ENCODE measurements at places on chromosomes 7 and 10. TPM values are rescaled to one million over a fixed set of nuclear protein-coding genes. Genes with fewer than 3 reads are reported as not detected.

The GRM3 gene
- total RNA-seq = not detected

DNA sequence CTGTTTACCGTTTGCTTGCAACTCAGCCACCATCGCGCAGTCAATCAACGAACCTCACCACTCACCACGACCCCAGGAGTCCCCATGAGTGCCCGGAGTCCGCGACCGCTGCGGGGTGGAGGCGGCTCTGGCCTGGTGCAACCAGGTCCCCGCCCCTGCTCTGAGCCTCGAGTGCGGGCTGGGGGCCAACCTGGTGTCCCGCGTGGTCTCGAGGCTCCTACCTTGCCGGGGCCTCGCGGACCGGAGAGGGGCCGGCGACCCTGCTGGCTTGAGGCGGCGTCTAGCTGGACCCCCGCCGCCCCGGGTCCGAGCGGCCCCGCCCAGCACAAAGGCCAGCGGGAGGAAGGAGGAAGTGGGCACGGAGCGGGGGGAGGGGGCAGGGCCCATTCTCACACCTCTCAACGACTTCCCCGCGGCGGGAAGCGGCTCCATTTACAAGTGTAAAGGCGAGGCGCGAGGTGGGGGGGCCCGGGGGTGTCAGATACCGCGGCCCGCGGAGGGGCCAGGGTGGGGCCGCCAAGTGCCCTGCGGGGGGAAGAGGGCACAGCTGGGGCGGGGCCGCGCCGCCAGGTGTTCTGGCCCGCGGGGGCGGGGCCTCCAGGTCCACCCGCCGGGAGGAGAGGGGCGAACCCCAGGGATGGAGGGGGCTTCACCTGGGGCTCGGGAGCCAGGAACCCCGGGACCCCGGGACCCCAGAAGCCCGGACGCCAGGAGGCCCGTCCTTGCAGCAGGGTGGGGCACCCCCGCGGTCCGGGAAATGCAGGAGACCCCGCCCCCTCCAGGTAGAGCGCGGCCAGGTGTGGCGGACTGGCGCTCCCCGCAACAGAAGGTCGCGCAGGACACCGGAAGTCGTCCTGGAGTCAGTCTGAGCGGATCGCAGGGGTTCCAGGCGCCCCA is 8.6 kb downstream of the CTBP2 start:
- DNase-seq = no peak
- H3K4me3 ChIP-seq = peak overlapping the region; percentile 45
- peak overlapping the region; percentile 23 for H3K27ac ChIP-seq
- no peaks in the 10 kb centered on the region for H3K27me3 ChIP-seq
- H3K36me3 ChIP-seq = no peaks in the 10 kb centered on the region
- peaks cover 66% of the 10 kb centered on the region for H3K4me1 ChIP-seq

DNA sequence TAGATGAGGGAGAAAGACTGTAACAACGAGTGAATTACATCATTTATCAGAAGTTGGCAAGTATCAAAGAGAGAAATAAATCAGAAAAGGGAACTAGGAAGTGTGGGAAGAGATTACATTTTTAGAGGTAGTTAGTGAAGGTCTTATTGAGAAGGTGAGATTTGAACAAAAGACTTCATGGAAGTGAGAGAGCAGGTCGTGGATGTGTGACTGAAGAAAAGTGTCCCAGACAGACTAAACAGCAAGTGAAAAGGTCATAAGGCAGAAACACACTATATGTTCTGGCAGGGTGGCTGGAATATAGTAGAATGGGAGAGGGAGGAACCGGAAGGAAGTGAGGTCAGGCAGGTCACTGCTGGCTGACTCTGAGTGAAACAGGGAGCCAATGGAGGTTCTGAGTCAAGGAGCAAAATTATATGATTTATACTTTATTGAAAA is 35.7 kb upstream of the RHOBTB1 start:
- H3K36me3 ChIP-seq = no peaks in the 10 kb centered on the region
- H3K4me1 ChIP-seq = peaks cover 12% of the 10 kb centered on the region
- no peak overlapping the region for H3K27ac ChIP-seq
- no peak overlapping the region for H3K4me3 ChIP-seq

- no peak for DNase-seq
- no peak overlapping the region for H3K4me3 ChIP-seq
- no peak overlapping the region for H3K27ac ChIP-seq
- no peaks in the 10 kb centered on the region for H3K27me3 ChIP-seq
- H3K4me1 ChIP-seq = peaks cover 22% of the 10 kb centered on the region
Measured at GRCh38 chr7:32618987-32619386, 123.7 kb downstream of the AVL9 start.

The GPR85 gene
- not detected for total RNA-seq

GRCh38 chr7:132430041-132430855 is 146.0 kb downstream of the PLXNA4 start:
- no peaks in the 10 kb centered on the region for H3K36me3 ChIP-seq
- no peak overlapping the region for H3K4me3 ChIP-seq
- no peak for DNase-seq
- no peak overlapping the region for H3K27ac ChIP-seq
- peaks cover 5% of the 10 kb centered on the region for H3K4me1 ChIP-seq
- H3K27me3 ChIP-seq = peaks cover 55% of the 10 kb centered on the region

GRCh38 chr10:105837951-105838350 is 1196.9 kb downstream of the SORCS3 start:
- no peaks in the 10 kb centered on the region for H3K36me3 ChIP-seq
- no peak overlapping the region for H3K4me3 ChIP-seq
- H3K27ac ChIP-seq = no peak overlapping the region
- H3K27me3 ChIP-seq = no peaks in the 10 kb centered on the region
- DNase-seq = no peak
- no peaks in the 10 kb centered on the region for H3K4me1 ChIP-seq

The SYT15B gene
- total RNA-seq = 0.37 TPM

GRCh38 chr10:58341947-58342346 is 7.1 kb downstream of the UBE2D1 start:
- no peaks in the 10 kb centered on the region for H3K36me3 ChIP-seq
- H3K27ac ChIP-seq = no peak overlapping the region
- no peaks in the 10 kb centered on the region for H3K4me1 ChIP-seq

DNA sequence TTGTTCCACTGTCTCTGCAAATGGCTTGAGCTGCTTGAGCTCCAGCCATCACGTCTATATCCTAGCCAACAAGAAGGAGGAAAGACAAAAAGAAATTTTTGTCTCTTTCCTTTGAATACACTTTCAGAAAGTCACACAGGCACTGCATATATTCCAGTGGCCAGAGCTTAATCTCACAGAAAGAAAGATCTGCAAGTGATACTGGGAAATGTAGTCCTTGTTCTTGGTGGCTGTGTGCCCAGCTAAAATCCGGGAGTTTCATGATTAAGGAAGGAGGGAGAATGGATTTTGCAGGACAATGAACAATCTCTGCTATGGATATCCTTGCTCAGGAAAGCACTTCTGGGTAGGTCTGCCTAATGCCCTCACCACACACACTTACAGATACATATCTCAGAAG is 19.5 kb upstream of the DLG5 start:
- no peak for DNase-seq
- no peaks in the 10 kb centered on the region for H3K27me3 ChIP-seq

The CALY gene
- total RNA-seq = 0.47 TPM

DNA sequence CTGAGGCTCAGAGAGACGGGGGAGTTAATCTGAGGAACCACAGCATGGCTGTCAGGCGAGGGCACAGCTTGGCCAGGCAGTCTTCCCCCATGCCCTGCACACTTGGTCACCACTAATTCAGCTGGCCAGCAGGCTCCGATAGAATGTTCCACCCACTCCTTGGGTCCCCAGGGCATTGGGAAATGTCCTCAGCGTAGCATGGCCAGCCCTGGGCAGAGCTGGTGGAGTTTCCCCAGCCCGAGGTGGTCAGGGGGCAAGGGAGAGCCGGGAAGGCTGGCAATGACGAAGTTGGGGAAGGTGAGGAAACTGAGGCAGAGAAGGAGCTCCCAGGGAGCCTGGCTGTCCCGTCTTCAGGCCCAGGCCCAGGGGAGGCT is 12.1 kb upstream of the GRIFIN start:
- no peak overlapping the region for H3K4me3 ChIP-seq
- H3K27me3 ChIP-seq = no peaks in the 10 kb centered on the region
- no peak for DNase-seq
- H3K27ac ChIP-seq = no peak overlapping the region

- H3K27me3 ChIP-seq = peaks cover 35% of the 10 kb centered on the region
- H3K4me1 ChIP-seq = no peaks in the 10 kb centered on the region
- no peak within 1 kb of the TSS for H3K4me3 ChIP-seq
- no peak within 1 kb of the TSS for H3K27ac ChIP-seq
- no peak for DNase-seq
Measured at GRCh38 chr7:104328296-104328969, at the start of gene LHFPL3. Gene LHFPL3, plus strand, starts transcription at chr7:104328603.

GRCh38 chr10:50892467-50892866 is 7.0 kb upstream of the A1CF start:
- DNase-seq = no peak
- no peak overlapping the region for H3K4me3 ChIP-seq
- no peaks in the 10 kb centered on the region for H3K27me3 ChIP-seq
- no peak overlapping the region for H3K27ac ChIP-seq
- no peaks in the 10 kb centered on the region for H3K4me1 ChIP-seq
- no peaks in the 10 kb centered on the region for H3K36me3 ChIP-seq

DNA sequence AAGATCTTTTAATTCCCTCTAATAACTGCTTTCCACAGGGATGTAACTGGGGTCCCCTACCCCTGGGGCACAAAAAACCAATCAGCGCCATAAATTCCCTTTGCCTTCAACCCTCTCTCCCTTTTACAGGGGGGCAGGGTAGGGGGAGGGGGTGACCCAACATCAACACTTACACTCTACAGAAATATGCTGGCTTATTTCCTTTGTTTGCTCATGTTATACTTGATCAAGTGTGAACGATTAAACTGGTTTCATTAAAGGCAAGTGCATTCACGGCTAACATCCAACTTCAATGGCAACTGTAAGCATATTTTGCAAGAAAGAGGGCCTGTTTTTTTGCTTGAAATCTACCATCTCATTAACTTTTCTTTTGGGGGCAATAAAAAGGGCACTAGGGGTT is 2.9 kb downstream of the CTBP2 start:
- no peak for DNase-seq
- H3K4me3 ChIP-seq = peak overlapping the region; percentile 61
- peaks cover 75% of the 10 kb centered on the region for H3K4me1 ChIP-seq
- no peaks in the 10 kb centered on the region for H3K36me3 ChIP-seq

DNA sequence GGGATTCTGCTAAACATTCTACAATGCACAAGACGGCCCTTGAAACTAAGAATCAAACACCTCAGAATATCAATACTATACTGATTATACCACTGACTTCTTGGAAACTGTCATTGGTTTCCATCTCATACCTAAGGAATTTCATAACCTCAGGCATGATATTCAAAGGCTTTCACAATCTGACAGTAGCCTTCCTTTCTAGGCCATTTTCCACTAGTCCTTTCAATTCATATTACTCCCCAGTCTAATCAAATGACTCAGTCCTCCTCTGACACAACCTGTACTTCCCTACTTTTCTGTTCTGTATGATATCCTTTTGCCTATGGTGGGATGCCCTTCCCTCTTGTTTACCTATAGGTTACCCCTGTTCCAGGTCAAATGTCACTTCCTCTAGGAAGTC is 48.3 kb downstream of the CSTF2T start:
- no peaks in the 10 kb centered on the region for H3K36me3 ChIP-seq
- no peak overlapping the region for H3K4me3 ChIP-seq
- no peak overlapping the region for H3K27ac ChIP-seq
- DNase-seq = no peak
- H3K4me1 ChIP-seq = no peaks in the 10 kb centered on the region

The PNLIP gene
- total RNA-seq = 1.3 TPM

Data from HCT116 (cell line).